Stimulated activated CD4-positive, alpha-beta T cell treated with anti-CD3 and anti-CD28 coated beads, Interleukin-4, amount 100 ng/mL, for 1 hour (primary cell): ENCODE measurements at places on chromosomes 7 and 10.
A peak's percentile ranks its signal among the peaks of the same experiment; 100 is the strongest.

DNA sequence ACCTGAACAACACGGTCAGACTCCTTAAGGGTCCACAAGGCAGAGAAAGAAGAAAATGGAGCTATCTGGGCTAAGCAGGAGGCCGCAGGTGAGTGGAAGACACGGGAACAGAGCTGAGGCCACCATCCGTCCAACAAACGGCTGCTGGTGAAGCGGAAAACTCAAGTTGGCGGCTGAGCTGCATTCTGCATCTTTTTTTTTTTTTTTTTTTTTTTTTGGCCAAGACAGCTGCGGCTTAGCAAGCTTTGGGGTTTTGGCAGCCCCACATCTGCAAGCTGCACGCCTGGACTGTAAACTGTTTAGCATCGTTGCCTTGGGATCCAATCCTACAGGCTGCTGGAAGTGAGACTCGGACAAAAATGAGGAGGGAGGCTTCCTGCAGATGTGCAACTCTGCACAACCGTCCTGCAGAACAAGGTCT is 37.4 kb downstream of the RGS10 start:
- DNase-seq = no peak

- DNase-seq = no peak
These were observed 92.9 kb downstream of the DNAJB6 start for GRCh38 chr7:157429680-157430224.

GRCh38 chr10:94268652-94269051 is 94.1 kb downstream of the NOC3L start:
- DNase-seq = no peak

DNA sequence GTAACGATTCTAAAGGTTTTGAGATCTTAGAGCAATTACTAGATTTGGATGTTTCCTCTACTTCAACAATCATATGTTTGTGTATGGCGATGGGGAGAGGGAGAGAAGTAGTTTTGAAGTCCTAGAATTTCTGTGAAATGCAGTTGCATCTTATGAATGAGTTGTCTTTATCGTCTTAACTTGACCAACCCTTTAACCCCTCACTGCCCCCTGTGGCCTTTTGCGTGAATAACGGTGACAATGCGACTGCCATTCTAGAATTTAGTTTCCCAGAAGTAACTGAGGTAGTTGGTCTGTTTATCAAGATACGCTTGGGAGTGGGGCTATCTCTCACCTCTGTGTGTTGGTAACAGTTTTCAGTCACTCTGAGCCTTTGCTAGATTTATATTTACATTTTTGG is 204.6 kb downstream of the HDAC9 start:
- DNase-seq = no peak

- no peak for DNase-seq
These were observed 5.7 kb downstream of the NOS3 start for GRCh38 chr7:150996376-150997074.

DNA sequence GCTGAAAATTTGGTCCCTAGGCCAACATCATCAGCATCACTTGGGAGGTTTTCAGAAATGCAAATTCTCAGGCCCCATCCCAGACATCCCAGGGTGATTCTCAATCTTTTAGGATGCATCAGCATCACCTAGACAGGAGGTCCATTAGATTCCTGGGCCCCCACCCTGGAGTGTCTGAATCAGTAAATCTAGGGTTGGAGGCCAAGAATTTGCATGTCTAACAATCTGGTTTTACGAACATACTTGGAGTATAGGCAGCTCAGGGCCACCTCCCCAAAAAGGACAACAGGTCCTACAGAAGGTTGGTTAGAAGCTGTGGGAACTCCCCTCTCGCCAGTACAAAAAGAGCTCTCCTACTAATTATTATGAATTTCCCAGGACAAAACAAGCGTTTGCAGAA is 15.5 kb downstream of the ZC3HAV1 start:
- no peak for DNase-seq

DNA sequence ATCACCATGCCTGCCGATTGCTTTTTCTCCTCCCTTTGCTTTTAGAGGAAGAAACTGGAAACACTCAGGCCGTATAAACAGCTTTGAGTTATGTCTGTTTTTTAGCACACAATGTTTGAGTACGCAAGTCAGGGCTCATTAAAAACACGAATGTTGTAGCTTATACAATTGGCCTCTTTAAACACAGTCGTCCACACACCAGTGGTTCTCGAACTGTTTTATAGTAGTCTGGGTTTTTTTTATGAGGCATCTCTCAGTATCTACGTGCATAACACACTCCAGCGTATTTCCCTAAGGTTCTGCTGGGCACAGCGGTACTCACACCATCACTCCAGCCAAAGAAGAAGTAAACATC is 13.4 kb upstream of the CARD11 start:
- no peak for DNase-seq

GRCh38 chr7:2041496-2042367 is 191.0 kb downstream of the MAD1L1 start:
- no peak for DNase-seq

- no peak for DNase-seq
These were observed 257.3 kb upstream of the TCERG1L start for GRCh38 chr10:131568866-131569265.

DNA sequence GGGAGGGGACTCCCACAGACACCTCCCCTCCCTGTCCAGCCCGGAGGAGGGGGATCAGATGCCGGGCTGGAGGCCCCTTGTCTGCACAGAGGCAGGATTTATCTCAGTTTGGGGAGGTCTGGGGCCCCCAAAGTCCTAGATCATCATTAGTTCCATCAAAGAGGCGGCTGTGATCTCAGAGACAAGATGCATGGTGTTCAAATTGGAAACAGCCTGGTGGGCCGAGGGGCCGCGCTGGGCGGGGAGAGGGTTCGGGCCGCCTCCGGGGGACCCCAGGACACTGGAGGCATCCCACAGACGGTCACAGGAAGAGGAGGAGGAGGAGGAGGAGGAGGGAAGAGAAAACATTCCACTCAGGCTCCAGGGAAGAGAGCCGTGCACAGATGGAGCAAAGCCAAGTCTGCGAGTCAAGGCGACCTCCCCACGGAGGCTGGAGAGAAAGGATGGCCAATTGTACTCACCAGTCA is 69.5 kb upstream of the CUX1 start:
- no peak for DNase-seq

DNA sequence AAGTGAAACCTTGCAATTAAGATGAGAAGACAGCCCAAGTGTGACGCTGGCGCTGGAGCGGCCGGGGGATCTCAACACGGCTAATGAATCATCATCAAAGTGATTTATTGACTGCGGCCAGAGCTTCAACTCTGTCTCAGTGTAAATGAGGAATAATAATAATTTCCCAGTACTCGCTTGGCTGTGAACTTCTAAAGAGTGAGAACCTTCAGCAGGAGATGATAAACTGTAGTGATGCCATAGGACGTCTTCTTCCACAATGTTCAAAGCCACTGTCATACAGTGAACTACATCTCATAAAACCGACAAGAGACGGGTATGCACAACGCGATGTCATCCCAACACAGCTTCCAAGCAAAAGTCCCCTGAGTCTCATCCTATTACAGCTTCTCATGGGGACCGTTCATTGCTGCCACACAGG is 123.6 kb upstream of the NOBOX start:
- no peak for DNase-seq

DNA sequence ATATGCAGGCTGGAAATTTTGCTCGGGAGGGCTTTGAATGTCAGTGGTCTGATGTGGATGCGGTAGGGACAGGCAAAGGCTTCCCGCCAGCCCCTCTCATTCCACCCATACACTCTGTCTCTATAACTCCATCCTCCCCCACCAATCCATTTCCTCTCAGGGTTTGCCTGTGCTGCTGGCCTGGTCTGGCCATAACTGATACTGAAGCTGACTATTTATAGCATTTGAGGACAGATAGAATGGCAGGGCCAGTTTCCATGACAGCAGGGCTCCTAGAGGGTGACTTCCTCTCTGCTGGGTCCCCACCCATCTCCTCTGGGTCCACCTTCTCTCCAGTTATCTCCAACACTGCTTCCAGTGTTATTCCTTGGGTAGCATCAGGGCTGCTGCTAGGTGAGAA is 6.6 kb upstream of the PDLIM1 start:
- DNase-seq = no peak

DNA sequence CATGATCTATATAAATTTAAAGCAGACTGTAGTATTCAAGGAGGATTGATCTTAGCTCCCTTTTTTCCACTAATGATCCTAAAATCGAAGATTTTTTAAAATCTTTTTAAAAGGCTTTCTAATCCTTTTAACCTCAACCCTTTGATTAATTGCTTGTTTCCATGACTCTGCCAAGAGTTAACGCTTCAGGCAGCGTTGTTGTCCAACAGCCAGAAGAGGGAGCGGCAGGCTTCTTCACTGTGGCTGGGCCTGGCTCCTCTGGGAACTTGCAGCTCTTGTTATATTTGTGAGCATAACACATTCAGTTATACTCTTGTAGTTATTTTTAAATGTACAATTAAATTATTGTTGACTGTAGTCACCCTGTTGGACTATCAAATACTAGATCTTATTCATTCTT is 26.3 kb downstream of the CRCP start:
- no peak for DNase-seq

GRCh38 chr7:107856806-107857540 is 34.0 kb upstream of the DLD start:
- no peak for DNase-seq

DNA sequence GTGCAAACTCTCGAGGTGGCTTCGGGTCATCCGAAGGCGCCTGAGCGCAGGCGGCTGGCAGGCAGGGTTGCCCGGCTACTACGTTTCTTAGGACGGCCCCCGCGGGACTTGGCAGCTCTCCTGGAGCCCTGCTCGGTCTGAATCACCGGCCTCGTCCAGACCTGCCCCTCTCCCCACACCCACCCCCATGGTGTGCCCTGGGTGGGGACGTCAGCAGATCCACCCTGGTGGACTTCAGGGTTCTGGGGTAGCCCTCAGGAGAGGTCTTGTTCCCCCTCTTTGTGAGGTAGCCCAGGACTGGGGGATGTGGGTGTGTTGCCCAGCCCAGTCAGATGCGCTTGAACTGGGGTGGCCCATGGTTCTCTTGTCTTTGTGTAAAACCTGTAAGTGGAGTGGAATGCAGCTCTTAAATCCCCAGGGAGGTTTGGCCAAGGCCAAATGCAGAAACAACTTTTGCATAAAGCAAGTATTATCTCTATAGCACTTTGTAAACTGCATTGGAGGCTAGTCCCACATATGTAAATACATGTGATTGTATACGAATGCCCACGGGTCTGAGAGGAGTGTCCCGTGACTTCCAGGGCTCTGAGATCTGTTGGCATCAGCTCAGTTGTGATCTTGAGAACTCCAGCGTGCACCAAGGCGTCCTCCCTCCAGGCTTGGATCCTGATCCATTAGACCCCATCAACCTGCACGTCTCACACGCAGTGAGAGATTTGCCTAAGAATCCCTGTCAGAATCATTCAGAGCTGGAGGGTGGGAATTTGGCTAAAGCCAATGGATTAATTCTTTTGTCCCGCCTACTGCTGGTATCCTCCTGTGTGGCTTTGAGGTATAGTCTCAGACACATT is 1.8 kb downstream of the PFKFB3 start:
- DNase-seq = peak; percentile 14

GRCh38 chr10:1846032-1846431 is 108.7 kb upstream of the ADARB2 start:
- no peak for DNase-seq

GRCh38 chr7:21934808-21935207 is 10.9 kb downstream of the CDCA7L start:
- no peak for DNase-seq

- no peak for DNase-seq
These were observed 255.2 kb downstream of the ARL4A start for GRCh38 chr7:12942609-12943008.

DNA sequence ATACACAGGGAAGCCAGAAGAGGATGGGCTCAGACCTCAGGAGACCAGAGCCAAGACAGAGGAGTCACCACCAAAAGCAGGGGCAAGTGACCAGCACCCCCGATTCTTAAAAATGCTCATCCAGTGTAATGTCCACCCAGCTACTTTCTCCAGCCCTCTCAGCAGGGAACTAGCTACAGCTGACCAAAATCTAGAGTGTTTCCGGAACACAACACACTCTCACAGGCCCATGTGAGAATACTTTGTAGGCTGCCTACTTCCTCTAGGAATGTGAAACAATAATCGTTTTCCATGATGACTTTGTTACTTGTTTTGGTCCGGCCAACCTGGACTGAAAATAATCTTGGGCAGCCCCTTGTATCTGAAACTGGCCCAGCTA is 14.5 kb downstream of the PSAP start:
- no peak for DNase-seq

DNA sequence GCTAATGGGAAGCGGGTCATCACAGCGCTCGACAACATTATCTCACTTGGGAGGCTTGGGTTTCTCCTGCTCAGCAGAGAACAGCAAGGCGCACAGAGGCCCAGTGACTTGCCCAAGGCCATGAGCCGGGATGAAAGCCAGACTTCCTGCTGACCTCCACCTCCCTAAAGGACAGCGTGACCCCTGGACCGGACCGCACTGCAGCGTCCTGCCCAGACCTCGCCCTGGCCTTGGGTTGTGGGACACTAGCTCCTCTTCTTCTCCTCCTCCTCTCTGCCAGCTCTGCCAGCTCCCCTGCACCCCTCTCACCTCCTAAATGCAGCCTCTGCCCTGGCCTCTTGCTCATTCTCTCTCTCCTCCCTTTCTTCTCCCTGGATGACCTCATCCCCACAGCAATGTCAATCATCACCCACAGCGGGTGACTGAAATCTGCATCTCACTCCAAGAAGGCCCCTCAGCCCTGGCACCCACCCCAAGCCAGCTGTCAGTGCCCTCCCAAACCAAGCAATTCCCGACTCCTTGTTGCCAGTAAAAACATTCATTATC is 19.4 kb downstream of the SPOCK2 start:
- DNase-seq = no peak

DNA sequence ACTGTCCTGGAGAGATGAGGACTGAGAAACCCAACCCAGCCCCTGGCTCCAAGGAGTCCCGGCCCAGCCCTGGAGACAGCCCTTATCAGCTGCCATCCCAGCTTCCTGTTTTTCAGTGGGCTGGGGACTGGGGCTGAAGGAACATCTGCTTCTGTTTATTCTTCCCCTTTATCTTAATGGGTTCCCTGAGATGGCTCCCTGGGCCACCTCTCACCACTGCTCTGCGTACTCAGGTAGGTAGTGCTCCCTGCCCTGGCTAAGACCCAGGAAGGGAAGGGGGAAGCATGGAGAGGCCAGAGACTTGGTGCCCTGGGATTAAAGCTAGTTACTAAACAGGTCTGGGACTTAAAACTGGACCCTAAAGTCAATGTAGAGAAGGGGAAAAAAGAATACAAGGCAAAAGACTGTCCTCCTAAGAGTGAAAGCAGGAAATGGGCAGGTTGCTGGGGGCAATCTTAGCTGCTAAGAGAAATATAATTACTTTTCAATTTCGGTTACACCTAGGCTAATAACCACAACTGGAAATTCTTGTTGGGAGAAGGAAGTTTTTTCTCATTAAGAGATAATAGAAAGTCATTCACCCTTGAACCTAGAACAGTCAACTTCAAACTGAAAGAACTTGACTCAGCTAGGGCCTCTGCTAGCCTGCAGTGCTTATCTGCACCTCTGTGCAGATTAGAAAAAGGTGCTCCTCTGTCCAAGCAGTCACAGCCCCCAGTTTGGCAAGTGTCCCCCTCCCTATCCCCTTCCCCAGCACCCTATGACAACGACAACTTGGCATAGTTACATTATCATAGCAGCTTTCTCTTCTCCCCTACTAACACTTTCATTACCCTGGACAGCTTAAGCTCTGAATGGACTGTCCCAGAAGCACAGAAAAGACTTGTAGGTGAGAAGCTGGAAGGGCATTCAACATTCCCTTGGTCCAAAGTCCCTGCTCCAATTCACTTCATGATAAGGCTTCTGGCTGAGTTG is 65.6 kb upstream of the KDM7A start:
- no peak for DNase-seq
